ENCODE measurements at places on chromosomes 6 and 20.

DNA sequence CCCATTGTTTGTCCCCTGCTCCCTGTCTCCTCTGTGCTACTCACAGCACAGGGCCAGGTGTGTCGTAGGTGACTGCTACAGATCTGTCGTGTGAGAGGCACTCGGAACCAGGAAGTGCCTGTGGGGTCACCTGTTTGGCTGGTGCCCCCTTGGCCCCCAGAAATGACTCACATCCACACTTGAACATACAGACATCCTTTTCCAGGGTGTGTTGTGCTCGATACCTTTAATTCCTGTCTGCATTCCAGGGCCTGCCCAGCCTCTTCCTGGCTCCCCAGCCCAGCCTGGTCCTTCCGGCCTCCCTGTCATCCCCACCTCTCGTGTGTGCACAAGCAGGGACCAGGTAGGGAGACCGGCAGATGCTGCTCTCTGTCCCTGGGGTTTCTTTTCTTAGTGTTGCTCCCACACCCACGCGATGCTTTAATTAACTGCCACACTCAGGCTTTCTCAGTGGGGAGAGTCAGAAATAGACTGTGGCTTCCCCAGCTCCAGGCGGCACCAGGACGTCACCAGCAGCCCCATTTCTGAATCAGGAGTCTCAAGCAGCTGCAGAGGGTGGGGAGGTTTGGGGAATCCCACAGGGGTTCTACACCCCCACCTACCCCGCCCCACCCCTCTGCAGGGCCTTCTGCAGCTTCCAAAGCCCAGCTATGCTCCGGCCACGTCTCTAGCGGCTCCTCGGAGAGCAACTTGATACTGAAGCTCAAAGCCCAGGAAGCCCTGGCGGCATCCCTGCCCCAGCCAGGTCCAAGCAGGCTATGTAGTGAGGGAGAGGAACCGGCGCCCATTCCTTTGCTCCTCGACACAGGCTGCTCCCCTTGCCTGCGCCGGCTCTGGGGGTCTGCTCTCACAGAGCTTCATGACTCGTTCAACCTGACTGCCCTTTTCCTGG is 102.2 kb downstream of the SYCP2 start:
- DNase-seq, result no peak

DNA sequence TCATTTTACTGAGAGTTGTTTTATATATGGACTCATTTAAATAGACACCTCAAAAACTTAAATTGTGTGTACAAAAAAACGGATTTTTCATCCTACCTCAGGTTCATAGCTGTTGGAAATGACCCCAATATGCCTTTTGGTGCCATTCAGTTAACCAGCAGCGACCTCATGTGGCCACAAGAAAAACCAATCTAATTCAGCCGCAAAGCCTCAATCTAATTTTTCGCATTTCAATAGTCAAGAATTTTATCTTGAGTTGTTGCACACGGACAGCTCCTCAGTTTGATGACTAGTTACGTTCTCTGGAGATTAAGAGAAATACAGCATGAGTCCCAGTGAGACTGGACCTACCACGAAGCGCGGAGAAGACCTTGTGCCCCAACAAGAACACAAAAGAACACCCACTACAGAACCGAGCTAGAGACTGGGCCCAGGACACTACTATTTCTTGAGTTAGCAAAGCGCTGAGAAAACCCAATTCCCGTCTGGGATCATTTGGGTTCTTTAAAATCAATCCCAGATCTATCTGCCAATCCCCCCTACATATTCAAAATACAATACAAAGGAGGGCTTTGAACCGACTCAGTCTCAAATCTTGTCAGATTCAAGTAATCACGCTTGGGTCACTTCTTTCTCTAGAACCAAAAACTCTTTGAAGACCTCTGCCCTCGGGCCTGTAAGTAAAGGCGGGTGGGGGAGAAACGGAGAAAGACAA is 1.1 kb downstream of the TCP11 start:
- peak; percentile 40 for DNase-seq

- no peak for DNase-seq
Measured at GRCh38 chr6:160035693-160036330, 66.9 kb downstream of the IGF2R start.

DNA sequence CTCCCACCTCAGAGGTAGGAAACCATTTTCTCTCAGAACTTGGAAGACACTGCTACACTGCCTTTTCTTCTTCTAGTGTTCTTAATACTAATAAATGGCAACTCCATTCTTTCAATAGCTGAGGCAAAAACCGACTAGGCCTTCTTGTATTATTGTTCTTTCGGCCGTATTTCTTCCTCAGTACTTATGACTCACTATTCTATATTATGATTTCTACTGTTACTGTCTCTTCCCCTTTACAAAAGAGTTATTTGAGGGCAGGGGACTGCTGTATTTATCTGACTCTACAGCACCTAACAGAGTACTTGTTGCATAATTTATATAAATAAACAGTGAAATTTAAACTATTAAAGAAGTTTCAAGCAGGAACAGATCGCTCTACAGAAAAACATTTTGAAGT is 3.1 kb downstream of the DNAAF9 start:
- DNase-seq, result no peak
